ENCODE measurements at places on chromosomes 1 and 21.

DNA sequence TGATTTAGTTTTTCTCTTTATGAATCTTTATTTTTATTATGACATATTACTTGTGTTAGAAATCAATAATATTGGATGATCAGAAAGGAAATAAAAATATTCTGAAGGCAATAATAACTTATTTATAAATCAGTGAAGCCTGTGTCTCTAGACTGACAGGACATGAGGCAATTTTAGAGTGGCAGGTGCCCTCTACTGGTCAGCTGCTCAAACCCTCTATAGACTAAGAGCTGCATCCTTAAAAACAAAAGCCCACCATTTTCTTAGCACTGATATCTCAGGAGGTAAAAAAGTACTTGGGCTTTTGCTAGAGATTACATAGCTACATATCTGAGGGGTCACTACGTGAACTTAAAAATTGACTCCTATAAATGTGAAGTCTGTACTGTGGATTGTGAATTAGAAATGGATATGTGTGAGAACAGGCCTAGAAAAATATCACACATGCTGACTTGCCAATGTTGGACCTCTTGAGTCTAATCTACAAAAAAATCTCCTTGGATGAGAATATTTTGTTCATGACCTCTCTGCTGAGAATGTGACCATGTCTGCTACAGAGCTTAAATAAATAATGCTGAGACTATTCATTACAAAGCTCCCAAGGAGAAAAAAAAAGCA lies 597.9 kb upstream of the ADAMTS5 start:
- DNase-seq = no peak

- no peak for DNase-seq
Measured at GRCh38 chr1:116781034-116781433, 26.8 kb downstream of the CD2 start.

- DNase-seq = no peak
Measured at GRCh38 chr1:205444931-205445645, 10.8 kb downstream of the BLACAT1 start.

- DNase-seq = no peak
Measured at GRCh38 chr1:11414926-11415538, 63.9 kb upstream of the DISP3 start.

DNA sequence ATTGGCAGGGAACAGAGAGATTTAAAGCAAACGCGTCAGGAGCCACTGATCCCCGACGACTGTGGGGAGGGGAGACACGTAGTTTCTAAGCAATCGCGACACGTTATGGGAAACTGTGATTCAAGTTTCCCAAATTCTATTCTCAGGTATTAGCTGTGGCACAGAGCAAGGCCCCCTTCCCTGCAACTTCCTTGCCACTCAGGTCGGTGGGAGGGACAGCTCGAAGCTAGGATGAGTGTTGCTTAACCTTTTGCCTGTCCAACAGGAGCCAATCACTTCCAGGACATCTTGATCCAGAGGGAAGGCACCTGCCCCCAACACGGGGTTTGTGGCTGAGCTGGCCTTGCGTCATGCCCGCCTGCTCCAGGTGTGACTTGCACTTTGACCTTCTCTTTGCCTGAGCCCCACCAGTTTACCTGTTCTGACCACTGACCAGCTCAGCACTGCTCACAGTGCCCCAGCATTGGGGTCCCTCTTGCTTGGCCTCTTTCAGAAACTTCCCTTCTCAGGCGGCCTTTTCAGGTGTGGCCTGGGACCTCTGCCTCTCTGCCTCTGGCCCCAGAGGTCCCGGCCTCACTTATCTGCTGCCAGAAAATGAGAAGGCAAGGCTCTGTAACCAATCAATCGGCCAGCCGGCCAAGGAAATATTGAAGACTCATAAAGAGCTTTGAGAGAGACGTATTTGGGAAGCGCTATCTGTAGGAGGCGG lies 24.6 kb downstream of the TEX35 start:
- DNase-seq = no peak

DNA sequence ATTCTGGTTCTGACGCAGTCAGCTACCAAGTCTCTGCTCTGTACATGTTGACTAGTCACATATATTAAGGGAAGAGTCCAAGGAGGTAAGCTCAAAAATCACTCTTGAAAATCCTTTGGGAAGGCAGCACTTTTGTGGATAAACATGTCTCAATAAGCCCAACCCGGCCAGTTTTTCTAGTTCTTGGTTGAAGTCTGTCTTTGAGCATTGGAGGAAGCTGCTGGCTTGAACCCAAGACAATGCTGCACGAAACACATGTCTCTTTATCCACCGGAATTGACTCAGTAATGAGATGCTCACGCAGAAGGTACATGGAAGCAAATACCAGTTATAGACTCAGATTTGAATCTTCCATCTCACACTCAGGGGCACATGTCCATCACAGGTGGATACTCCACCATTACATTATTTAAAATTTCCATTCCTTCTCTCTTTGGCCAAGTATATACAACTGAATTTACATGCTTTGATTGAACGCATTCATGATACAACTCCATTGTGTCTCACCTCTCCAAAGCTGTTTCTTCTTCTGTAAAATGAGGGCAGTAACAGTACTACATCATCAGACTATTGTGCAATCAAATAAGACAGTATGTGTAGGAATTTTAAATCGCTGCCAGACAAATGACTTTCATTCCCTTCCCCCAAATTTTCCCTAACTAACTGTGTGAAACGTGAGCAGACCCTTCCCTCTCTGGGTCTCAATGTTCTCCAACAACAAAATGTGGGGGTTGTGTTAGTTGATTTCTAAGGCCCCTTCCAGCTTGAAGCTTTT lies 9.6 kb upstream of the GUCA2A start:
- DNase-seq = no peak

- DNase-seq = no peak
Measured at GRCh38 chr1:233638513-233638912, 24.6 kb downstream of the KCNK1 start.

GRCh38 chr1:6317098-6317760 lies 56.3 kb upstream of the GPR153 start:
- no peak for DNase-seq

DNA sequence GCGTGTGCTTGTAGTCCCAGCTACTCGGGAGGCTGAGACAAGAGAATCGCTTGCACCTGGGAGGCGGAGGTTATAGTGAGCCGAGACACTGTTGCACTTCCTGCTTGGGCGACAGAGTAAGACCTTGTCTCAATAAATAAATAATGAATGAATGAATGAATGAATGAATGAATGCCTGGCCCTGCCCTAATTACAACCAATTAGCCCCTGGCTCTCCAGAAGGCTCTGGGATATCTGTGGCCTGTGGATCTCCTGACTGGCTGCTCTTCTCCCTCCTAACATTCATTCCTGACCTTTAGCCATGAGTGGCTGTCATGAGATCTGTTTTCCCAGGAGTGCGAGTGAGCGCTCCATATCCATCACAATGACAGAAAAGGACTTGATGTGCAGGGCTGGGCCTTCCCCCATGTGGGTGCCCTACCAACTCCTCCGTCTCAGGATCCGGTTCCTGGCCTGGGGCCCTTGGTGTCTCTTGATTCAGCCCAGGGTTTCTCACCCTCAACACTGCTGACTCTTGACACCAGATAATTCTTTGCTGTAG lies 243.6 kb upstream of the TMEM51 start:
- DNase-seq = no peak

- no peak for DNase-seq
Measured at GRCh38 chr1:36108314-36108713, 16.7 kb downstream of the COL8A2 start.

- DNase-seq = no peak
Measured at GRCh38 chr1:10534519-10534918, 59.8 kb downstream of the PEX14 start.

DNA sequence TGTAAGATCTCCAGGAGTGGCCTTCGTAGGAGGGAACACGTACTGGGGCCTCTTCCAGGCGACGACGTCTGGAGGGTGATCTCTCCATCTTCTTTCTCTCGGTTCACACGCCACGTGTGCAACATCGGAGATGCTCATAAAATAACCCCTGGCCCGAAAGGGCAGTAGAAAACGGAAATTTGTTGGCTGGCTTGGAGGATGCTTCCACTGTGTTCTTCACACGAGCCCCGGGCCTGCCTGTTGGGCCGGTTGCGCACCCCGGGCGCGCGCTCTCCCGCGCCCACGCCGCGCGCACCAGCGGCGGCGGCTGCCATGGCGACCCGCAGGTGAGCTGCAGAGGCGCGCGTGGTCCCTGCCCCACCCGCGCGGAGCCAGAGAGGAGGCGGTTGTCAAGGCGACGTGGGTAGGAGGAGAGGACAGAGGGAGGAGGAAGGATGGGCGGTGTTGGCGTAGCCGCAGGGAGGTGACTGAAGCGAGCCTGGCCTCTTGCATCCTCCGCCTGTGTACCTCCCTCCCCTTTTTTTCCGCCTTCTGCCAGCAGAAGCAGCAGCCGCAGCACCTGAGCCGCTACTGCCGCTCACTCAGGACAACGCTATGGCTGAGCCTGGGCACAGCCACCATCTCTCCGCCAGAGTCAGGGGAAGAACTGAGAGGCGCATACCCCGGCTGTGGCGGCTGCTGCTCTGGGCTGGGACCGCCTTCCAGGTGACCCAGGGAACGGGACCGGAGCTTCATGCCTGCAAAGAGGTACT lies at the start of gene ELAPOR1:
TSS of gene ELAPOR1 (plus strand) at position 526 of the 752 bp plus-strand sequence. CDS start at position 595, 69 bp downstream.
- no peak for DNase-seq

- no peak for DNase-seq
Measured at GRCh38 chr1:31289021-31289420, 7.6 kb downstream of the SNRNP40 start.

GRCh38 chr1:165645654-165646366 lies 14.8 kb downstream of the MGST3 start:
- DNase-seq = no peak

- peak; percentile 68 for DNase-seq
Measured at GRCh38 chr1:8015036-8015808, 10.9 kb downstream of the ERRFI1 start.

All from GM04503 (cell line).